Airway epithelial cell (primary cell): ENCODE measurements at places on chromosomes 5 and 9. TPM values are rescaled to one million over a fixed set of nuclear protein-coding genes. Genes with fewer than 3 reads are reported as not detected.

OTP gene
- not detected in 2 replicates for total RNA-seq

SOHLH1 gene
- not detected in 2 replicates for total RNA-seq

ENTPD8 gene
- total RNA-seq = not detected in 2 replicates

PCSK1 gene
- total RNA-seq = under 0.01 and 0.37 TPM in 2 replicates

SLC34A1 gene
- not detected in 2 replicates for total RNA-seq

LCN12 gene
- not detected in 2 replicates for total RNA-seq

CD74 gene
- total RNA-seq = 7.5 and 9.1 TPM in 2 replicates

PCDHA11 gene
- not detected in 2 replicates for total RNA-seq

FAM221B gene
- total RNA-seq = not detected in 2 replicates

IPPK gene
- 17.0 and 25.3 TPM in 2 replicates for total RNA-seq

KDM3B gene
- total RNA-seq = 23.8 and 31.4 TPM in 2 replicates

LHX3 gene
- total RNA-seq = not detected in 2 replicates

NUTM2F gene
- not detected in 2 replicates for total RNA-seq

PCDHA10 gene
- not detected in 2 replicates for total RNA-seq

GLRA1 gene
- total RNA-seq = not detected in 2 replicates

S1PR3 gene
- 0.70 and 2.4 TPM in 2 replicates for total RNA-seq

MYO10 gene
- total RNA-seq = 29.4 and 36.7 TPM in 2 replicates

OLFM1 gene
- total RNA-seq = not detected in 2 replicates

ZBTB5 gene
- total RNA-seq = 9.5 and 9.7 TPM in 2 replicates

LMX1B gene
- not detected in 2 replicates for total RNA-seq

PCDHGA1 gene
- total RNA-seq = 0.28 TPM in 1 of 2 replicates, not detected in the other

NIPAL4 gene
- total RNA-seq = 14.9 and 22.1 TPM in 2 replicates

ZNG1F gene
- 3.0 and 7.9 TPM in 2 replicates for total RNA-seq

CXCL14 gene
- 7.1 and 8.5 TPM in 2 replicates for total RNA-seq
